AG04449 (cell line): ENCODE measurements at places on chromosomes 12 and 14.

GRCh38 chr12:26345471-26346003 lies 150.2 kb downstream of the SSPN start:
- DNase-seq, result no peak

DNA sequence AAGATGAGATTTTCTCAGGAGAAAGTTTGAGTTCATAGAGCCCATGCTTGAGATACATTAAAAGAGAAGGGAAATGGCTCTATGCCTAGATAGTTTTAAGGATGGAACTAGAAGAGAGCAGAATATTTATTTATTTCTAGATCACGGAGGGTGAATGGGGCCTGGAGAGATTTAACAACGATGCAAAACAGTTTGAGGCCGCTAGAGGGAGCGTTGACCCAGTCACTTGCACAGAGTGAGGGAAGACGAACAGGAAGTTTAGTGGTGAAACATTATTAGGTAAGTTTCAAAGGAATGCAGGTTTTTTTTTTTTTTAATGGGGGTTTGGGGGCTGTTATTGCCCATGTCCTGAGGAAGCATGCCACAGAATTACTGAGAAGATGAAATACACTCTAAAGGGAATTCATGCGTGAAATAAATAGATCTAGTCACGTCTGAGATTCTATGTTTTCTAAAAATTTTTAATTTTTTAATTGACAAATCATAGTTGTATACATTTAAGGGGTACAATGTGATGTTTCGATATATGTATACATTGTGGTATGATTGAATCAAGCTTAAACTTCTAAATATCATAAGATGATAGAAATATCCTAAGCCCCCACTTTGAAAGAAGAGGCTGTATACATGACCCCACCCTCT lies 14.8 kb upstream of the PPP1R1A start:
- no peak for DNase-seq

DNA sequence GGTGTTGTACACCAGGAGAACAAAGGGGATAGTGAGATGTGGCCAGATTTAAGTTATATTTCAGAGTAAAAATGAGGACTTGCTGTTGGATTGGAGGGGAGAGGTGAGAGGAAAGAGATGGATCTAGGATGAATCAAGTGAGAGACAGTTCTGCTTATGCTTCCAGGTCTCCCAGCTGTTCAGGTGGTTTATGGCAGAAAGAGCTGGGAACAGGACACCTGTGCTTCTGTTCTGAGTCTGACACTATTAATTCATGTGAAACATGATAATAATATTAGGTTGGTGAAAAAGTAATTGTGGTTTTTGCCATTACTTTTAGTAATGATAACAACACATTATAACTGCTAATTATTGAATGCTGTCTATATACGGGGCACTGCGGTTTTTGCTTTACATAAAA lies 55.7 kb downstream of the SLC15A5 start:
- DNase-seq, result no peak

GRCh38 chr12:114936148-114937079 lies 252.4 kb upstream of the TBX3 start:
- DNase-seq, result no peak

- DNase-seq, result no peak
Measured at GRCh38 chr12:83827860-83828259, 1084.7 kb downstream of the SLC6A15 start.

DNA sequence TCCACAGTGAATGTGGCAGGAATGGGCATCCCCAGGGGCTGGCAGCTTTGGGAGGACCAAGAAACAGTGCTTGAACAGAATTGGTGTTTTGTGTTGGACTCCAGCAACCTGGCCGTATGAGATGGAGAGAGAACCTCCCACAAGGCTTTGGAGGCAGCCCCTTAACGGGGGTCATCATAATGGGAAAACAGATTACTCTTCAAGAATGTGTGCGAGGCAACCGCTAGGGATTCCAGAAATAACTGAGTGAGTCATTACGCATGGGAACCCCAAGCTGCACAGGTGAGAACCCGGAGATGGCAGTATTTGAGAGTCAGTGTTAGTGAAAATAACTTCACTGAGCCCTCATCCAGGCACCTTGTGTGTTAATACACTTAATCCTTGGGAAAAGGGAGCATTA lies 567.8 kb upstream of the TBX3 start:
- no peak for DNase-seq

DNA sequence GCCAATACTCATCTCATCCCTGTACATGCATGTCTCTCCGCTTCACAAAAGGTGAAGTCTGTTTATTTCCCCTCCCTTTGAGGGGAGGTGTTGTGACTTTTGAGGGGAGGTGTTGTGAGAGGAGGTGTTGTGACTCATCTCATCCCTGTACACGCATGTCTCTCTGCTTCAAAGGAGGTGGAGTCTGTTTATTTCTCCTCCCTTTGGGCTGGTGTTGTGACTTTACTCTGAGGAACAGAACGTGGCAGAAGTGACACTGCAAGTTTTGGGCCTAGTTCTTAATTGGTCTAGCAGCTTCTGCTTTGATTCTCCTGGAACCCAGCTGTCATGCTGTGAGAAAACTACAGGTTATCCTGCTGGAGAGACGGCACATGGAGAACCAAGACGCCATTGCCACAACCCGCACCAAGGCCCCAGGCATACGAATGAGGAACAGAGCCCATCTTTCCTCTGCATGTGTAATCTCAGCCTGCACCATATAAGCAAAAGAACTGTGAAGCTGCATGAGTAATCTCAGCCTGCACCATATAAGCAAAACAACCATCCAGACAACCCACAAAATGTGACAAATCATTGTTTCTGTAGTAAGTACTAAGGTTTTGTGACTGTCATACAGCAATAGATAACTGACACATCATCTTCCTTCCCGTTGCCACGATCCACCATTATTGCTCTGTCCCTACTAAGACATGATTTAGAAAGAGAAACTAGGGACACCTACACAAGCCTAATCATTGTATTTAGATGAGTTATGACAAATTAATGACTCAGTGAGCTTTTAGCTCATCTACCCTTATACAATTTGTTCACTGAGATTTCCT lies 30.0 kb downstream of the GALNT4 start:
- DNase-seq, result no peak

DNA sequence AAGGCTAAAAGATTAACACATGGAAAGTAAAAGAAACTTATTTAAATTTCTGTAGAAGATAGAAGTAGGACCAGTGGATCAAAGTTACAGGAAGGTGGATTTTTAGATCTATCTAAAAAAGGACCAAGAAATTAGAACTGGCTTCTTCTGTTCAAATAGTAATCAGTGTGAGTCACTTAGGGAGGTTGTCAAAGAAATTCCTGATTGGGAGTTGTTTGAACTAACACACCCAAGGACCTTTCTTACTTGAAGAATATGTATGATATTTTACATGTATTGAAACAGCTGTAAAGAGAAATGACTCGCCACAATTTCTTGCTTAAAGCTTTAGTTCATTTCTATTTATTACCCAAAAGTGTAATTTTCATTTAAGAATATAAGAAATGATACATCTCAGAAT lies 256.9 kb downstream of the RAD51B start:
- DNase-seq, result no peak

GRCh38 chr12:92403210-92404175 lies 257.8 kb upstream of the BTG1 start:
- DNase-seq, result no peak

DNA sequence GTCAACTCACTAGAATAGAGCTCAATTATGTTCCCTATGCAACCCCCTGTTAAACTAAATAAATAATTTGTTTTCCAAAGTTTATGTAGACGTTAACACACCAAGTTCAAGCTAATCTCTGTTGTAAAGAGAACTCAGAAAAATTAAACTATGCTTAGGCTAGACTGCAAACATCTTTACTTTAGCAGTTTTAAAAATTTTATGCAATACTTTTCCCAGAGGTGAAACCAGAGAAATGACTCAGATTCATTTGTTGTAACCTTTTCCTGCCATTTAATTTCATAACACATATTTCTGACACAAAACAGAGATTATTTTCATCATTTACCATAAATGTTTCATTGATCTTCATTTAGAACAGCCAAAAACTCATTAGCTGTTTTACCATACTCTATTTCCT lies 27.4 kb downstream of the ABCC9 start:
- DNase-seq, result no peak

- no peak for DNase-seq
Measured at GRCh38 chr14:51844081-51844881, 16.1 kb upstream of the GNG2 start.

GRCh38 chr12:67710582-67710981 lies 62.0 kb downstream of the DYRK2 start:
- no peak for DNase-seq

DNA sequence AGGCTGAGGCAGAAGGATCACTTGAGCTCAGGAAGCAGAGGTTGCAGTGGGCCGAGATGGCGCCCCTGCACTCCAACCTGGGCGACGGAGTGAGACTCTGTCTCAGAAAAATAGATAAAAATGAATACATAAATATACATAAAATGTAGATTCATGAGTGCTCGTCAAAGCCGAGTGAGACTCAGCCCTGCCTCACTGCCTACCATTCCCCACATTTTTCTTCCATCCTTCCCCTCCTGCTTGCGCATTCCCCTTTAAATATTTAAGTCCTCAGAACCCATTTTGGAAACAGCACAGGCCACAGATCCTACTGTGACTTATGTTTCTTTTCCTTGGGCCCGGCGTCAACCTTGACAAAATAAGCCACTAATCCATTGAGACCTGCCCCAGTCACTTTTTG lies 31.9 kb upstream of the AACS start:
- DNase-seq, result no peak

- no peak for DNase-seq
Measured at GRCh38 chr12:108605690-108606406, 8.0 kb upstream of the TMEM119 start.

DNA sequence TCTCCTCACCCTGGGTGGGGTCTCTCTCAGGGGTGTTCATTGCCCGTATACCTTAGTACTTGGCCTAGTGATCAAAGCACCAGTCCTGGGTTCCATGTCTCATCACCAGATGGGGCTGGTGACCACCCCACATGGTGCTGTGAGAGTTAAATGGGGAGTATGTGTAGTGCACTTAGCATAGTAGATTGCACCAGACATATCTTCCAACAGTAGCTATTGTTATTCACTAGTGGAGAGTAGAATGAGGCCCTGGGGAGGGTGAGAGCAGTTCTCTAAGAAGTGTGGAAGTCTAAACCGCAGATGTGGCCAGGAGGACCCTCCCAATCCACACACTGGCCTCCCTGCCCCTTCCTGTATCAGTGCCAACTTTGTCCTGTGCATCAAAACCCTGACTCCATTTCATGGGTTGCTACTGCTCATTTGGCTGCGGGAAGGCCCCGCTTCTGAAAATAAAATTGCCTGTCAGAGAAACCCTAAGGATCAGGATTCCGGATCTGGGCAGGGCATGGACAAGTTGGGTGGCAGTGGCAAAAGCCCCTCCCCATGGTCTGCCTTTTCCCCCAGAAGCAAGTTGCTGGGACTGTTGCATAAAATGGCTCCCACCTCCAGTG lies 4.4 kb downstream of the CD9 start:
- DNase-seq, result no peak
